ENCODE measurements at places on chromosomes 6 and 20.

GRCh38 chr6:73664701-73665100, 10.9 kb upstream of the SLC17A5 start:
- no peak for DNase-seq

- no peak for DNase-seq
Observed at GRCh38 chr20:6700563-6701329, 66.7 kb upstream of the BMP2 start.

DNA sequence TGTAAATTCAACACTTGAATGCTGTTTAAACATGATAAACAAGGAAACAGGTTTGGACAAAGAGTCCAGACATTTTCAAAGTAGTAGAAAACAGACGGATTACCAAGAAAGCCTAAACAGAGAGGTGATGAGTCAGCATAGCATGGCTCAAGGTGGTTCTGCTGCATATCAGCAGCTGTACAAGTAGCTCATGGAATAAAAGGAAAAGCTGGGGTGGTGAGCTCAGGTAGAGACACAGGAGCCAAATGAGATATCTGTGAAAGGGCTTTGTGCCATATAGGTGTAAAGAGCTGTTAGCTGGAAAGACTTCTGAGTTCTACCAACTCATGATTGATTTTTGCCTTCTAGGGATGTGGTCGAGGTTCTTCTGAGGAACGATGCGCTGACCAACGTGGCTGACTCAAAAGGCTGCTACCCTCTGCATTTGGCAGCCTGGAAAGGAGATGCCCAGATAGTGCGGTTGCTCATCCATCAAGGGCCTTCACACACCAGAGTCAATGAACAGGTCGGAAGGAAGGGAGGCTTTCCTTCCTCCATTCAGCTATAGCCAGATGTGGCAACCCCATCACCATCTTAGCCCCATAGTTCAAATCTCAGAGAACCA, 80.7 kb downstream of the ANKS1A start:
- DNase-seq, result no peak

DNA sequence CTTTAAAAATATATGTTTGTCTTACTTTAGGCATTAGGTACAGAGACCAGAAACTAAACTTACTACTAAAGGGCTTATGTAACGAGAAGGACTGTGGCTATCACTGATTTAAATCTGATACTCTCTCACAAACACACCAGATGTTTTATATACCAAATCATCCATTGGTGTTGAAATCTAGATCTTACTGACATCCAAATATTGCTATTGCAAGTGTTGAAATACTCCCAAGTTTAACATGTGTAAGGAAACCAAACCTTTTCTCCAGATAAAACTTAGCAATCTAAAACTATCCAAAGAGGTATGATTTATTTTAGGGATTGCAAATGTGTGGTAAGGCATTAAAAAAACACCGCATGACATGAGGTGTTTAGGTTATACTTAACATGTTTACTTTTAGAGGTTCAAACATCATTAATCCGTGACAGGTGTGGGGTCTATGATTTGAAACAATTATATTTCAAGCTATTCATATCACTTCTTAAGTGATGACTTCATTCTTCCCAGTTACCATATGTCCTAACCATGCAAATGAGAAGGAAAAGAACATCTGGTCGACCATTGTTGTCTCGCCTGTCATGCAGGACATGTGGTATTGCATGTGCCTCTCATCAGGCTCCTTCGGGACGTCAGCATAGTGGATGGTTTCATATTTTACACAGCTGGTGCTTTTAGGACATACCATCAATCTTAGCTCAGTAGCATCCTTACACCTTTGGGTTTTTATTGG, 168.3 kb upstream of the SPACA1 start:
- DNase-seq, result no peak

DNA sequence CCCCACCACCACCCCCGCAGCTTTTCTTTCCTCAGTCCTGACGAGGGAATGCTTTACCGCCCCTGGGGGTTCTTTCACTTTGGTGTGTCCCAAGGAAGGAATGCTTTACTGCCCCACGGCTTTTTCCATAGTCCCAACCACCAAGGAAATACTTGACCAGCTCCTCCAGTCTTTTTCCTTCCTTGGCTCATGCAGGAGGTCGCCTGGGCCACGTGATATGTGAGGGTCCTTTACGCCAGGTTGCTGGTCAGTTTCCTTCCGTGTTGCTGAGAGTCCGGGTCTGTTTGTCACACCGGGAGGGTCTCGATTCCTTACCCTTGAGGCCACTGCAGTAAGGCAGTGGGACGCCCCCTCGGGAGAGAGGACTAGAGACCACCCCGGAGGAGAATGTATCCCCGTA, 58.9 kb upstream of the CDH4 start:
- no peak for DNase-seq

GRCh38 chr6:126821706-126822105, 296.8 kb upstream of the RSPO3 start:
- DNase-seq, result no peak

All from stimulated activated CD4-positive, alpha-beta T cell treated with anti-CD3 and anti-CD28 coated beads, TNF-alpha, amount 100 ng/mL, for 24 hours (primary cell).